Amygdala (tissue), 56 donors: ENCODE measurements at places on chromosomes 6 and 20.

DNA sequence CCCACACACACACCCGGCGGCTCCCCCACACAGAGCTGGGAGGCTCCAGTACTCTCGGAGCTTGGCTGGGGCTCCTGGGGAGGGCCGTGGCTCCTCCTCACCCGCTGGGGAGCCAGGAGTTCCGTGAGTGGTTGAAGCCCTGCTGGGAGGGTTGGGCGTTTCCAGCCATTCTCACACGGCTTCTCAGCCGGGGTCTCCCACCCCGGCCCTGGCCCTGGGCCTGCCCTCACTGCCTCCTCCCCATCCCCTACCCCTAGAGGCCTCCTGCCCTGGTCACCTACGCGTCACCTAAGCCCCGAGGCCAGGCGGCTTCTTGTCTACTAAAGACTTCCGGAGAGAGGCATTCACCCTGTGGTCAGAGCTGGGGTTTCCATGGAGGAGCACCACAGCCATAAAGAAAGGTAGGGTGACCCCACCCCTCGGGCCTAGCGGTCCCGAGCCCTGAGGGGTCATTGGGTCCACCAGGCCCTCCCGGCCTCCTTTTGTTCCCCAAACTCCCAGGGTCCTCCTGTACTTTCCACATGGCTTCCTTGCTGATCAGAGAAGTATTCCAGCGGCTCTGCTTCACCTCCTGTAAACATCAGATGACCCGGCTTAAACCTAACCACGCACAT lies 99.3 kb downstream of the TTLL2 start:
- no peak for DNase-seq

GRCh38 chr6:170454512-170455285 lies 98.4 kb downstream of the PSMB1 start:
- DNase-seq, result no peak

DNA sequence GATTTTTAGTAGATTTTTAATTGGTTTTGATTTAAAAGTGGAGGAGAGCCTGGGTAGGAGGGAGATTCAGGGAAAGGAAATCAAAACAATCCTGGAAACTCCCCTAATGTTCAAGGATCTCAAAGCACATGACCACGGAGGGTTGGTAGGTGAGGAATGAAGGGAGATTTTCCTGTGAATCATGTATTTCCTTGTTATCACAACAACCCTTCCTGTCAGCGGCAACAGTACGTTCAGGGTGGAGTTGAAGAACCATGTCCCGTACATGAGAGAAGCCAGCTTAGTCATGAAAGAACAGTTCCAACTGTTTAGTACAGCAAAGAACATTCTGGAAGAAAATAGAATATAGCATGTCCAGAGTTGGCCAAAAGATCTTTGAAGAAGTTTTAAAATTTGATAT lies 79.4 kb upstream of the SCAF8 start:
- no peak for DNase-seq

- no peak for DNase-seq
These were observed 445.0 kb upstream of the CHD6 start for GRCh38 chr20:42063141-42063540.

DNA sequence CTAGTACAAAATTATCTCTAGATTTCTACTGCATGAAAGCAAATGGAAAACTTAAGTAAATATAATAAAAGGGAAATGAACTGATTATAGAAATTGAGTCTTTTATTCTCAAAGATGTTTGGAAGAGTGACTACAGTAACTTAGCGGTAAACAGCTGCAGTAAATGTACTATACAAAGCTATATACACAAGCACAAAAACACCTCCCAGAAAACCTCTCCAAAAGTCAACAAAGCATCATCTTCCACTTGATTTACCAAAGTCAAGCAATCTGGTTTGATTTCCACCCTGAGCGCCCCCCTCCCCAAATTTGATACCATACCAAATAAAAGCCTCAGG lies 142.1 kb upstream of the SHLD1 start:
- no peak for DNase-seq

DNA sequence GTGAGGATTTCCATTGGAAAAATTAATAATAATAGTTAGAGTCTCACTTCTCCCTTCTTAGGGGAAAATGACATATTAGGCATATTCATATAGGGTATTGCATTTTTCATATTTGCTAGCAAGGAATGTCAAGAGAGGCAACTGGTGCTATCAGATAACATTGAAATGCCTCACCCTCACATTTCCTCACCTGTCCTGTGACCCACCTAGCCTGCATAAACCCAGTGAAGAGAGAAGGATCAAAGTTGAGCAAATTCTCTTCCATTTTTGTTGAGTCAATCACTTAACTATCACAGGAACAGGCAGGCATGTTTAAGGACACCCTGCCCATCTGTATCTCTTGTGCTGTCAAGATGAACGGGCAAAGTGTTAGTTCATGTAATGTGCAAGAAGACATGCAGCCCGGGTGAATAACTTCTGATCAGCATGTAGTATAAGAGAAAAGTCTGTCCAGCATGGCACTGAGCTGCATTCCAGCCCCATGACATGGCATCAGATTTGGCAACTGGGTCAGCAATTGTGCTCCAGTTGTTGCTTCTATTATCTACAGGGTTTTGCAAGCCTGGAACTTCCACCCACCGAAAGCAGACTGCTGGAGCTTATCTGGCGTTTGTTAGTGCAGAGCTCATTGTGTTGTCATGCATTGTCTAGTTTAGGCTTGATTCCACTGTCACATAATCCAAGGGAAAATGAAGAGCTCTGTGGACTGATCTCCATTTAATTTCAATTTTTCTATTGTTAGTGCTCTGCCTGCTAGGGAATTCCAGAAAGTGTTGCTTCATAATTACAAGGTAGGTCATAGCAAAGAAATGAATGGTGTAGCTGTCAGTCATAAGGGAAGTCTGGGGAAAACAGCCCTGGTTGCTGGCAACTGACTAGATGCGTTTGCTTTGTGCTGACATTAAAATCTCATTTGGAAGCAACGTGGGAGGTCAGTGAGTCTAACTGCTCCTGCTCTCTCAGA lies 138.4 kb upstream of the TNFAIP3 start:
- no peak for DNase-seq

DNA sequence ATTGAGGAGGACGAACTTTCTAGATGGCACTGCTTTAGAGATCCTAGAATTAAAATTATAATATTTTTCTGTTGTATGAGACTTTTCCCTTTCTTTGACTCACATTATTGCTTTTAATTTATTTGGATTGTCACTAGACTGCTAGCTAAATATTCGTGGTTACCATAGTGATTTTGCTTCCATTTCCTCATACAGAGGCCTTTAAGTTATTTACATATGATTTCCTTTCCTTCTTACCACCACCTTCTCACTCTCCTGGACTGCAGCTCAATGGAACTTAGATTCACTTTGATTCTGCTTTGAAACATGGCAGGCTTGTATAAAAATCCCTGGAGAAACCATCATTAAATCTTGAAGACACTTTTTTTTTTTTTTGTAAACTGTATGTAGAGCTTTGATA lies 222.9 kb downstream of the LAMA2 start:
- no peak for DNase-seq

DNA sequence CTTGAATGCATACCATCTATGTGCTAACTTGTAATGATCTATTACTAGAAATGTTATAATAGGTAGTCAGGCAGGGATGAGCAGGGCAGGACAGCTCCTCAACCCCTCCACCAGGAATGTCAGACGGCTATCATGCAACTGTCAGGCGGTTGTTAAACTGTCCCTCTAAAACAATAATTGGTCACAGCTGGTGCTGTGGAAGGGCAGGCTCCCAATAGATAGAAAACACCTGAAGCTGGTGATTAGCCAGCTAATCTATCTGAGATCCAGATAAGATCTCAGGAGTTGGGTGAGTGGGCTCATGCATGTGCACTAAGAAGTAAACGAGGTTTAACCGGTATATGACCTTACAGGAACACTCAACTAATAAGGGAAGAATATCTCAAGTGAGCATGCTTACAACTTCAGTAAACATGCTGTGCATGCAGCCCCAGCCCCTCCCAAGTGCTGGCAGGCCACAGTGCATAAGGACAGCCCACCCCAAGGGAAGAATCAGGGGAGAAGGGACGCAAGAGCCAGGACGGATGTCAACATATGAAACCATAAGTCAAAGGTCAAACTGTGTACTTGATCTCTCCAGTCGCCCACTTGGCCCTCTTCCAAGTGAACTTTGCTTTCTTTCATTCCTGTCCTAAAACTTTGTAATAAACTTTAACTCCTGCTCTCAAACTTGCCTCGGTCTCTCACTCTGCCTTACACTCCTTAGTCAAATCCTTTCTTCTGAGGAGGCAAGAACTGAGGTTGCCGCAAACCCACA lies 566.2 kb upstream of the NRSN1 start:
- no peak for DNase-seq

DNA sequence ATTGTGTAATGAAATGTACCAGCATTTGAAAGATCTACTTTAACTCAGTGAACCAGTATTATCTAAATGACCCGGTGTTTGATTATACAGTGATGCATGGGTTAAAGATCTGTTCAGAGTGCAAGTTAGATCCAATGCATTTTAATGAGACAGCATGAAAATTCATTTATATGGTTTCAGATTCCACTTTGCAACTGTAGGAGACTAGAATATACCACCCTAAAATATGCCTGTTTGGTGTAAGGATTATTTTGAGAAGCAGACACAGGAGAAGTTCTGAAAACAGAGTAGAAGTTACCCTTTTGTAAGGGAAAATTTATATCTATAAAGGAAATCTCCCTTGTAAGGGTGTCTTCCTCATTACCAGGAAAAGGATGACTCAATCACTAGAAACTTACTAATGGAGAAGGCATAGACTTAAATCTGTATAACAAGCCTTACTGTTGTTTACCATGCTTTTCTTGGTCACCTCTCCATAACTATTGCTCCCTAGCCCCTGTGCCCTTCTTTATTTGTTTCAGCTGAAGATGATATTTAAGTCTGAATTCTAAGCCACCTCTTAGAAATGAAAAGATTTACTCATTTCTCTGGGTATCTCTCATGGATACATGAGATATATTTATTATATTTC lies 105.4 kb downstream of the NCOA3 start:
- DNase-seq, result no peak

DNA sequence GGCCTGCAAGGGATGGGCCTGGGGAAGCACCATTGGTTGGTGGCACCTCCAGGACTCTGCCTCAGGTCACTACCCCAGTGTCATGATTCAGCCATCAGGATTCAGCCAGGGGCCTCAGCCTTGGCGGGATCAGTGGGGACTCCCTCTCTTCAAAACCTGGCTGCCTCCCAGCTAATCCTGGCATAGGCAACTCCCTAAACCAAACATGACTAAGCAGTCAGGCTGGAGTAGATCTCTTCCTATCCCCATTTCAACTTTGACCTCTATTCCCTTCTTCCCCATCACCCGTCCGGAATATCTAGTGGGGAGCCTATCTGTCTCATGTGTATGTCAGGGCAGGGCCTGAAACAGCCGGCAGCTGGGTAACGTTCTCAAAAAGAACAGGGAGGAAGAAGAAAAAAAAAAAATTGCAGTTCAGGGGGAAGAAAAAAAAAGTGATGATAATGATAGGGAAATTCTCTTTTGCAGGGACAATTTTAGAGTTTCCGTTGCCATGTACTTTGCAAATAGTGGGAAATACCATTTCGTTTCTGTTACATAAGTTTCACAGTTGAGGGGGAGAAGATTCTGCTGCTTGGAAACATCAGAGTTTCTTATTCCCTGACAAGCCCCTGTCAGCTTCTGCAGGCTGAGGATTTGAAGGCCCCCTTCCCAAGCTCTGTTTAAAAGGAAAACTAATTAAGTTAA lies 4.1 kb upstream of the PREX1 start:
- DNase-seq, result no peak
